Stimulated activated CD4-positive, alpha-beta T cell treated with anti-CD3 and anti-CD28 coated beads, Interleukin-4, amount 100 ng/mL, for 1 hour (primary cell): ENCODE measurements at places on chromosomes 5 and 9.

DNA sequence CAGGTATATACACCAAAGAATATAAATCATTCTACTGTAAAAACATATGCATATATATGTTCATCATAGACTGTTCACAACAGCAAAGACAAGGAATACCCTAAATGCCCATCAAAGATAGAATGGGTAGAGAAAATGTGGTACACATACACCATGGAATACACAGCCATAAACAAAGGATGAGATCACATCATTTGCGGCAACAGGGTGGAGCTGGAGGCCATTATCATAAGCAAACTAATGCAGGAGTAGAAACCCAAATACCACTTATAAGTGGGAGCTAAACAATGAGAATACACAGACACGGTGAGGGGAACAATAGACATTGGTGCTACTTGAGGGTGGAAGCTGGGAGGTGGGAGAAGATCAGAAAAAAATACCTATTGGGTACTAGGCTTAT is 117.6 kb downstream of the COX7C start:
- DNase-seq, result no peak

DNA sequence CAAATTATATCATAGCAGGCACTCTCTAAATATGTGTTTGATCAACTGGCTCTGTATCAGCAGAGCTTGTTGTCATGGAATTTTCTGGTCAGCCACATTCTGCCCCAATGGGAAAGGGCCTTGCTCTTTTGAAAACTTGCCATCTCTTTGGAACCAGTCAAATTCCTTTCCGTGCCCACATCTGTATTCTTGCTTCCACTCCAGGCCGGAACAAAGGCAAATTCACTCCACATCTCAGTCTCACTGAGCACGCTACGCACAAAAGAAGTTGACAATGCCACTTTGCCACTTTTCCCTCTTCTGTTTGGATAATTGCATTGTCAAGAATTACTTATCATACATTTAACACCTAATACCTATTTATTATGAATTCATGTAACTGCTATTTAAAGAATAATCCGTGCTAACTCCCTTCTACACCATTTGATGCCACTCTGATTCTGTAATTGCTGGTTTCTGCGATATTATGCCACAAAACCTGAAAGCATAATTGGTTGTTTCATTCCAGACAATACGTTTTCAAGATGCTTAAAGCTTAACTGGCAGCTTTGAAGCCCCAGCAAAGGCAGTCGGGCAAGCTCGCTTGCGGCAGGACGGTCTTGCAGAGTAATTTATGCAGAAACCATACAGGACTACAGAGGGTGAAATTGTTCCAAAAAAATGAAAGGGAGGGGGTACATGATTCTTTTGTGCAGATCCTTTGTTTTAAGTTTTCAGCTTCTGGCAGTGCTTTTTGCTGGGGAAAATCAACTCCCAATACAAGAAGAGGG is 277.7 kb downstream of the MSX2 start:
- DNase-seq, result no peak

DNA sequence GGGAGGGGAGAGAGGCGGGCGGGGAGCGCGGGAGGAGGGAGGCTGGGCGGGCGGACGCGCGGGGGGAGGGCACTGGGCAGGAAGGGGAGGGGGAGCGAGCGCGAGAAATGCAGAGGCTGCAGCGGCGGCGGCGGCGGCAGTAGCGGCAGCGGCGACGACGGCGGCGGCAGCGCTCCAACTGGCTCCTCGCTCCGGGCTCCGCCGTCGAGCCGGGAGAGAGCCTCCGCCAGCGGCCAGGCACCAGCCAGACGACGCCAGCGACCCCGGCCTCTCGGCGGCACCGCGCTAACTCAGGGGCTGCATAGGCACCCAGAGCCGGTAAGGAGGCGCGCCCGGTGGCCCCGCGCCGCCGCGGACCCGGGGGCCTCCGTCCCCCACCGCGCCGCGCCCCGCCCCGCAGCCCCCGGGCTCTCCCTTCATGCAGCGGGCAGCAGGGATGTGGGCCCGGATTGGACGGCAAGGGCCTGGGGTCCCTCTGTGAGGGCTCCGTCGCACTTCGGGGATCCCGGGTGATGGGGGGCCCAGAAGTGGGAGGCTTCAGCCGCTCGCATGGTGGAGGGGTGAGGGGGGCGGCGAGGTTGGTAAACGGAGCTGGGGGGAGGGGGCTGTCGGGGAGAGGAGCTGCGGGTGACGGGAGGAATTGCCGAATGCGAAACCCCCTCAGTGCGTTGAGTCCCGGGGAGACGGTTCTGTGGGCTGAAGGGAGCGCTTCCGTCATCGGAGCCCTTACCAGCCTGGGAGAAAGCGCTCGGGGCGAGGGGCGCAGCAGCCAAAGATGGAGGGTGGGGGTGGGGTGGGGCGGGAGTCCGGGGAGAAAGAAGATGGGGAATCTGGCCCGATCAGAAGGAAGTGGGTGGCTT is at the start of gene BASP1:
BASP1 (plus strand) TSS at position 139 of the 860 bp plus-strand sequence. CDS start 57,586 bp downstream, outside the sequence.
- peak; percentile 44 for DNase-seq

- DNase-seq, result no peak
These were observed 39.6 kb downstream of the WNK2 start for GRCh38 chr9:93223260-93224180.
